Cardiac atrium fibroblast (primary cell): ENCODE measurements at places on chromosomes 2 and 18. TPM values are rescaled to one million over a fixed set of nuclear protein-coding genes. Genes with fewer than 3 reads are reported as not detected.

Gene TRIB2
- total RNA-seq, result 107 and 156 TPM in 2 replicates

Gene HOXD9
- not detected in 2 replicates for total RNA-seq

Gene CHCHD5
- total RNA-seq, result 16.7 and 16.8 TPM in 2 replicates

Gene RAB6C
- not detected in 2 replicates for total RNA-seq

Gene SLC14A1
- 0.49 TPM in 1 of 2 replicates, not detected in the other for total RNA-seq

Gene CARF
- total RNA-seq, result 3.7 and 13.5 TPM in 2 replicates

Gene TRIM54
- total RNA-seq, result not detected in 2 replicates

Gene RMC1
- total RNA-seq, result 19.9 and 20.3 TPM in 2 replicates

Gene GLI2
- 4.7 and 6.6 TPM in 2 replicates for total RNA-seq

Gene IL1B
- 0.72 and 8.4 TPM in 2 replicates for total RNA-seq

Gene HMSD
- not detected in 2 replicates for total RNA-seq

Gene TUBA4A
- 16.4 and 39.2 TPM in 2 replicates for total RNA-seq

Gene NT5DC4
- total RNA-seq, result not detected in 2 replicates
